Fibroblast of the aortic adventitia (primary cell): ENCODE measurements at places on chromosomes 13 and 19.
A peak's percentile ranks its signal among the peaks of the same experiment; 100 is the strongest.

GRCh38 chr13:41107584-41108014, 25.0 kb downstream of the KBTBD6 start:
- no peak for DNase-seq

GRCh38 chr19:16115301-16116039, 3.8 kb downstream of the RAB8A start:
- DNase-seq = no peak

DNA sequence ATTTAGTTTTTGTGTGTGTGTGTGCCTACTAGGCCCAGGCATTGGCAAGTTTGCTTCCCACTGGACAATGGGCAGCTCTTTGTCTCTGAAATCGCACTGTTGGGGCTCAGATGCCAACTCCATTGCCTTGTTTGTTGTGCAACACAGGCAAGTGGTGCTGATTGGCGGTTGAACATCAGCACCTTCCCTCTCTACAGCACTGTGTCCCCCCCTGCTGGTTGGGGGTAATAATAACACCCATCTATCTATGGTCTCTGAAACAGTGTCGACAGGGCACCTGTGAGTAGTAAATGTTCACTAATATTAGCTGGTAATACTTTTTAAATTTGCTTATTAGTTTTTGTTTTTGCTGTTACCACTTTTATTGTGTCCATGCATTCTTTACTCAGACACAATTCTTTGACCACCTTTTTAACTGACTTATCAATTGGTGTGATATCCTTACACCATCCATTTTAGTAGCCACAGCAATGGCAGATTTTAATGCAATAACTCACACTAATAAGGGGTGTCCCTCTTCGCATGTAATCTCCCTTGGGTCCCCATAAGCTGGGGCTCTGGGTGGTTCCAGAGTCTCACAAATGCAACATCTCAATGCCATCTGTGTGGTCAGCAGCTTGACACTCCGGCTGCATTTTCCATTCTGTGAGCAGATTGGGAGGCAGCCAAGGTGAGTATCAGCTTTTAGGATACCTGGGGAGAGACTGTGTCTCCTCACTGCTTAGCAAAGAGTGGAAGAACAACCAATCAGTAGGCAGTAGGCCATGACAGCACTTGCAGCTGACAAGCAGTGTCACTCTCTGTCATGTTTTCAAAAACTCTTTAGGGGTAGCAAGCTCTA, 47.7 kb upstream of the UQCRFS1 start:
- DNase-seq = peak; percentile 26

DNA sequence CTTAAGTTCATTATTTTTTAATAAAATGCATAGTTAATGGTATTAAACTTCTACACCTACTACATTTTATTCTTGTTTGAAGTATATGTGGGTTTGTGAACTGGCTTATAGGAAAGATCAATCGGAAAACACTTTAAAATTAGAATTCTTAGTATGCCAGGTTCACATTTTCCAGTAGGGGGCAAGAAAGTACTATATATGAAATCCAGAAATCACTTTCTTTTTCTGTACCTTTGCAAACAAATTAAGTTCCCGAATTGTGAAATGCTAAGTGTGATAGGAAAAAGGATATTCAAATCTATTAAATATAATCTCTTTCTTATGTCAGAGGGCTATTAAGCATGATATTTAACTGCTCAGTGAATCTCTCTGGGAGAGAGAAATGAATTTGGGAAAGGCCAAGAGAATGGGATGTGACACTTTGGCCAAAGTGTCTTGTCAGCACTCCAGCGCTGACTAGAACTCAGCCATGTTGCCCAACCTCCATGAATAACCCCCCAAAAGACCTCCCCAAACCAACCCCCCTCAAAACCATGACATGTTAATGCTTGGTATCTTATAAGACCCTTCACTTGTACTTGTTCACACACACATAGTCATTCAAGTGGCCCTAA, 122.6 kb upstream of the SLC10A2 start:
- DNase-seq = peak; percentile 46

DNA sequence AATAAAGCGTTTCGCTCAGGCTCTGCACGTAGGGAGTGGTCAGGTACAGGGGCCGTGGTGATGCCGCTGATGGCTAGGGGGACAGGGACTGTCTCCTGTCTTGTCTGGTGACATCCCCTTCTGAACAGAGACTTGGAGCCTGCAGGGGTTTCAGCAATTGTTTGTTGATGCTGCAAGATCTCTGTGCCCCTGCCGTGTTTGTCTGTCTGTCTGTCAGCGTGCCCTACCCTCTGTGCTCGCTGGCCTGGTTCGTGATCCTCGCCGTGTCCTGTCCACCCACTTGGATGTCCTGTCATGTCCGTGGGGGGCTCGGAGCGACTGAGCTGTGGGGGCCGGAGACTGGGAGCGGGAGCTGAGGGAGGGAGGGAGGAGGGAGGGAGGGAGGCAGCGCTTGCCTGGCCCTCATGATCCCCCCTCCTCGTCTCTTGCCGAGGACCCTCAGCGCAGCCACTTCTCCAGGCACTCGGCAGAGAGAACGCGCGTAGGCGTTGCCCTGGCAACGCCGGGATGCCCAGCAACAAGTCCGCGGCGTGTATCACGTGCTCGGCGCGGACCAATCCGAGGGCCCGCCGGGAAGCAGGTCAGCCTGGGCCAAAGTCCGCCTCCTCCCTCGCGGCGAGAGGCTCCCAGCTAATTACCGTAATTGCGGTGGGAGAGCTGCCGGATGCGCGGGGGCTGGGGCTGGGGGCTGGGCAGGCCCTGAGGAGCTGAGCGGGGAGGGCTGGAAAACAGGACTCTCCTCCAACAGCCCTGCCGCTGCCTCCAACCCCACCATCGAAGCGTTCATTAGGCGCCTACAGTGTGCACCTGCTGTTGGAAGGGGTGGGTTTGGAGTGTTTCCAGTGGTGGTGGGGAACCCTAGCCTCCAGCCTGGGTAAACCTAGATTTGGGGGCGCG, 31.9 kb upstream of the FEM1A start:
- peak; percentile 64 for DNase-seq

DNA sequence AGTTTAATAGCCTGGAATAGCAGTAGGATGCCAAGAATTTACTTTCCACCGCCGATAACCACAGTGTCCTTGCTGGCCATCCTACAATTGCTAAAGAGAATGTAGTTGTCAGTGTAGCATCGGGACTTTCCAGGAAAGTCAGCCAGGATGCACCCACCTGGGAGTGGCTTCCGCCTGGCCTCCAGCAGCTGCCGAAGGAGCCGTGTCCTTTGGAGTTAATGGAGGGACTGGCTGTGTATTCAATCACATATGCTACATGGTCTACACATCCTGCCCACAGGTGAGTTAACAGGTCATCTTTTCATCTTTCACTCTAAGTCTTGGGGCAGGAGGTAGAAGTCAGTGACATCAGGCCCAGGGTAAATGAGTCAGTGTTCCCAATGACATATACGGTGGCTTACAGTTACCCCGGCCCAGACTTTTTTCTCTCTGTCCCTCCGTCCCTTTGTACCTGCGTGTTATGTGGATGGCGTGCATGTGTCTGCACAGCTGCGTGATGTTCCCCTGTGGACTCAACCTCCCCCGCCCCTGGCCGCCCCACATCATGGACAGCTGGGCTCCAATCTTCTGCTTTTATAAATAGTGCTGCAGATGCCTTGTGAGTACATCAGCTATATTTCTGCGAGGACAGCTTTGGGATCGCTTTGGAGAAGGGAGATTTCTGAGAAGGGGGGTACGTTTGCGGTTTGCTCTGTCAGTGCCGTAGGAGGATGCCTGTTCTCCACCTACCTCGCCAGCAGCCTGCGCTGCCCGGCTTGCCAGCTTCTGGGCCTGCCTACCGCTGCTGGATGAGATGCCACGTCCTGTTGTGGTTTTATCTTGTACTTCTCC, 63.1 kb downstream of the ATP11A start:
- DNase-seq = no peak

DNA sequence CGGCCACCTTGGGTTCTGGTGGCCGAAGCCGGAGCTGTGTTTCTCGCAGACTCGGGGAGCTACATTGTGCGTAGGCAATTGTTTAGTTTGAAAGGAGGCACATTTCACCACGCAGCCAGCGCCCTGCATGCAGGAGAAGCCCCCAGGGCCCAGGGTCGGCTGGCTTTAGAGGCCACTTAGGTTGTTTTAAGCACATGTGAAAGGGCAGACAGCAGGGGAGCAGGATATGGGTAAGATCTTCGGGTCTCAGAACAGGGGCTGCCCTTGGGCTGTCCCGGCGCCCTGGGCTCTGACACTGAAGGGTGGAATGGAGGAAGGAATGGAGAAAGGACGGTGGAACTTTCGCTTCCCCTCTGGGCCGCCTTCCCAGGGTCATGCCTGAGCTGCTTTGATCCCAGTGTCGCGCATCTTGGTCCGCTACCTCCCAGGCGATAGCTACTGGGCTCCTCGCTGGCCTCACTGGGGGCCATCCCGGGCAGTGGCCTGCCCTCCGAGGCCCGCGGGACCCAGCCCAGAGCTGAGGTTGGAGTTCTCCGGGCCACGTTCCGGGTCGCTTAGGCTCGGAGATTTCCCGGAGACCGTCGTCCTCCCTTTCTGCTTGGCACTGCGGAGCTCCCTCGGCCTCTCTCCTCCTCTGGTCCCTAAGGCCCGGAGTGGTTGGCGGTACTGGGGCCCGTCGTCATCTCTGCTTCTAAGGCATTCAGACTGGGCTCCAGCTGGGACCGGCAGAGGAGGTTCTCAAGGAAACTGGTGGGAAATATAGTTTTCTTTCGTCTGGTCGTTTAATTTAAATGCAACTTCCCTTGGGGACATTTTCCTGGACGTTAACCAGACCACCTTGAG, 4.3 kb upstream of the POU4F1 start:
- DNase-seq = no peak

- no peak for DNase-seq
These were observed 1301.5 kb upstream of the ATXN8OS start for GRCh38 chr13:68806125-68806524.

DNA sequence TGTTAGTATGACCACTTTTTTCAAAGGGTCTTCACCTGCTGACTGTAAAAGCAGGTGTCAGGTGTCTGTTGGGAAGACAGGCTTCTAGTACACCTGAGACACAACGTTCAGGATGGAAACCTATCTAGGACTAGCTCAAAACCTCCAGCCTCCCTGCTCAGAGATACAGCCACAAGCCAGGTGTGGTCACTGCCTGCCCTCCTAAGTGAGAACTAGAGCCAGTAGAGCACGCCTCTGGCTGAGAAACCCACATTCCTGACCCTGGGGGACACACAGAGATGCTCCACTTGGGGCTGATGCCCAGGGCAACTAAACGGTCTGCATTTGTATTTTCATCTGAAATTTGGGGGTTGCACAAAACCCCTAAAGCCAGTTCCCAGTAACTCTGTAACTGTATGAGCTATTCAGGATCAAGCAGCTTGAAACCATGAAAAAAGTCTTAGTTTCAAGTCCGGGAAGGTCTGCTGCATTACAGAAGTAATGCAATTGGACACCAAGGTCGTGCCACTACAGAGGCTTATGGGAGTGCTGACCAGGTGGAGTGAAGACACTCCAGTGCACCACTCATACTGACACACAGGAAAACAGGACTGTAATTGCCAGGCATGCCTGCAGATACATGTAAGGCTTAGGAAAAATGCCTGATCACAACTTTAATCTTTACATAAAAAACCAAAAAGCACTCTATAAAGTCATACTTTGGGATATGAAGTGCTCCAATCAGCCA, 27.8 kb downstream of the ANKRD10 start:
- DNase-seq = no peak

DNA sequence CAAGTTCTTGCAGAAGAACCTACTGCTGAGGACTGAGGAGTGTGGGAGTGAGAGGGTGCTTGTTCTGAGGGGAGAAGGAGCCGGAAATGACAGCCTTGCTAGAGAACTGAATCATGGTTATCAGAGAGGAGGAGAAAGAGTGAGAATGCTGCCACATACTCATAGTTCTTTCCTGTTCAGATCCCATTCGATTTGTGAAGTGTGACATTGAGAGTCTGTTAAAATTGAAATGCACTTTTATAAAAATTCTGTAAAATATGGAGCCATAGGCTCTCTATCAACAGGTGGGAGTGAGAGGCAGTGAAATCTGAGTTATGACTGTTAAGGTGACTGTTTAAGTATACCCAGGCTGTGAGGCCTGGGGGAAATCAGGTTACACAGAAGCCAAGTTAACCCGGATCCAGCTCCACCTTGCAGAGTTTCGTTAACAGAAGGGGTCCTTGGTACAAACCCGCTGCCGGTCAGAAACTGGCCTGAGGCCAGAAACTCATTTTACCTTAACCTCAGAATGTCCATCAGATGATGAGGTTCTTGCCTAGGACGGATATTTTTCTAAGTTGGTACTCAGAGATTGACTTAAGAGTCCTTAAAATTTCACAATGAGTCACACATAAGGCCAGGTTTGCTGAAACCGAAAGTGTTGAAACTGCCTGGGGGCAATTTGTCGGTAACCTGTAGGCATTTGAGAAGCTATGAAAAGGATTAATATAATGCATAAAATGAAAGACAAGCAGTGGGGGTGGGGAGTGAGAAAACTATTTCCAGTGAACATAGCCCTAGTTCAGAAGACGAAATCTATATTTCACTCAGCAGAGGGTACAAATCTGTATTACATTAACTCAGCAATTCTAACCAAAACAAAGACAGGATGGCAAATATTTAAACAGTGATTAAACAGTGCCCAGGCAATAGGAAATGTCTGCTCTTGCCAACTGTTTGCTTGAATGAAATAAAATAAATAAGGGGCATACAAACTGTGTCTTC, 350.5 kb downstream of the KCNRG start:
- no peak for DNase-seq

GRCh38 chr19:40312533-40312932, 27.4 kb upstream of the AKT2 start:
- DNase-seq = no peak

DNA sequence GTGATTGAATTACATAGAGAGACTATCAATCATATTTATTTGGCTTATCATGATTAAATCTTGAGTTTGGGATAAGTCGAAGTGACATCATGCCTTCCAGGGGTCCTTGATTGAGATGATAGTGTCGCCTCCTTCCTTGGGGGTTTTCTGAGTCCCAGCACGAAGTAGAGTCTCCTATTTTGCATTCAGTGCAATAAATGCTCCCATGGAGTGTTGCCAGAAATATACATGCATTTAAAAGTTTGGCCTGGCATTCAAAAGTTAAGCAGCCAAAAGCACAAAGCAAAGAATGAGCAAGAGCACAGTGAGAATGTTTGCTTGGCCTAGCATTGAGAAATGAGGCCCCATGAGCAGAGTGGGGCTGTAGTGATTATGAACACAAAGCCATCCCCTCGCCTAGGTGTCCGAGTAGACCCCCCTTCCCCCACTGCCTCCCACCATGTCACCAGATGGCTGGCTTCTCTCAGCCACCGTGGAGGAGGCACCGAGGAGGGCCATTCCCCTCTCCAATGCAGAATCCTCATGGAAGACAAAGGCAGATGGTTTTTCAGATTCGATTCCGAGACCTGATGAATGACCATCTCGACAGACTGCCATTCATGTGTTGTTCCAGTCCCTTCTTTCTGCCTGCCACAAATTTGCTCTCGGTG, 58.8 kb upstream of the UBL3 start:
- DNase-seq = no peak

DNA sequence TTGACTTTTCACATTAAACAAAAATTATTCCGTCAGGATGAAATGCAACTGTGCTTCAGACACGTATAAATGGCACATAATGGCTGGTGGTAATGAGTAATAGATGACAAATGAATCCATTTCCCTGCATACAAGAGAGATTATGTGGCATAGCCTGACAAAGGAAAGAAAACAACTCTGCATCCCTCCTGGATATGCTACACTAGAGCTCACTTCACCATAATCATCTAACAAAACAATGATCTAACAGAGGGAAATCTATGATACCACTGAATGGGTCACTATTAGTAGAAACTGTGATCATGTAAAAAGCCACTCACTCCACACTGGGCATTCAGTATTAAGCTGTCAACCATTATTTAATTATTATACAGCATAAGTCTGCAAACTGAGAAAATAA, 1498.4 kb downstream of the EFNB2 start:
- DNase-seq = no peak
